Activated T-helper 1 cell treated with anti-CD3 and anti-CD28 coated beads, Interleukin-12 subunit alpha, Interleukin-12 subunit beta, Interleukin-2, Interleukin-4 antibody, amounts not matched to agents 30 ng/mL and 10 ng/mL and 1 ng/mL, durations not matched to agents 14 hours and 24 hours and 36 hours (primary cell): ENCODE measurements at places on chromosomes 2 and 18. TPM values are rescaled to one million over a fixed set of nuclear protein-coding genes. Genes with fewer than 3 reads are reported as not detected.

DNA sequence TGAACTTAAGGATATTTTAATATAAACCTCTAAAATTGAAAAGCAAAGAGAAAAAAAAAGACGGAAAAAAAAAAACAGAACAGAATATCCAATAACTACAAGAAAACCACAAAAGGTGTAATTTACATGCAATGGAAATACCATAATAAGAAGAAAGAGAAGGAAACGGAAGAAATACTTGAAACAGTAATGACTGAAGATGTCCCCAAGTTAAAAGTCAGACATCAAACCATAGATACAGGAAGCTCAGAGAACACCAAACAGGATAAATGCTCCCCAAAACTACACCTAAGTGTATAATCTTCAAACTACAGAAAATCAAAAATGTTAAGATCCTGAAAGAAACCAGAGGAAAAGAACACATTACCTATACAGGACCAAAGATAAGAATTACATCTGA lies 39.2 kb downstream of the FBXO15 start:
- peaks cover 5% of the 10 kb centered on the region for H3K36me3 ChIP-seq
- peak overlapping the region; percentile 37 for H3K27ac ChIP-seq
- DNase-seq = no peak
- H3K4me1 ChIP-seq = peaks cover 16% of the 10 kb centered on the region
- no peak overlapping the region for H3K4me3 ChIP-seq

Gene MC2R
- not detected in 2 replicates for total RNA-seq

DNA sequence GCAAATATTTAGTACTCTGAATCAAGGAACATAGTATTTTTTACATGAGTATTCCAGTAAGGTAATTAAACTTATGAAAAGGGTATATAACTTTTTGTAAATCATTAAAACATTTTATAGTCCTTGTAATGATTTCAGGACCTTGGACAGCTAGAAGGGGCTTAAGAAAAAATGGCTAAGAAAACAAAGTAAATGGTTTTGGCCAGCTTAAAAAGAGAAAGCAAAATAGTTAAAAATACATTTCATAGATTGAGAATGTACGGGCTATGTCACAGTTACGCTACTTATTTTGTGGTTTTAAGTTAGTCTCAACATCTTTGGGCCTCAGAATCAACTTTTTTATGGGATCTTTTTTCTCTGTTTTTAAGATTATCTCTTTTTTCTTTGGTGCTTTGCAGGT lies 26.7 kb downstream of the POLI start:
- no peaks in the 10 kb centered on the region for H3K4me1 ChIP-seq
- H3K4me3 ChIP-seq = no peak overlapping the region
- H3K27ac ChIP-seq = no peak overlapping the region
- DNase-seq = no peak
- H3K36me3 ChIP-seq = peaks cover 17% of the 10 kb centered on the region

DNA sequence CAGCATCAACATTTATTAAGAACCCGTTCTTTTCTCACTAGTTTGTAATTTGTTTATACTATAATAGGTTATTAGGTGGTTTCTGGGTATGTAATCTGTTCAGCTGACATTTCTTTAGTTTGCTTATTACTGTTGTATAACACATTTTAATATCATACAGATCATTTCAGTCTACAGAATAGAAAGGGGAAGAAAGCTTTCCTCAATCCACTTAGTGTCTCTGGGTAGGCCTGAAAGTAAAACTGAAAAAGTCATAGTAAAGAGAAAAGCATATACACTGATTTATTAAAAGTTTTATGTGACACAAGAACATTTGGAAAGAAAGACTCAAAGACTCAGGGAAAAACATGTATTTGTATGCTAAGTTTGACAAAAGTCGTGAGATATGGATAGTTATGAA lies 16.8 kb upstream of the KCNJ3 start:
- no peaks in the 10 kb centered on the region for H3K36me3 ChIP-seq
- peaks cover 2% of the 10 kb centered on the region for H3K27me3 ChIP-seq
- H3K4me1 ChIP-seq = no peaks in the 10 kb centered on the region
- H3K27ac ChIP-seq = no peak overlapping the region
- DNase-seq = no peak

GRCh38 chr2:217835931-217836891 lies 166.6 kb downstream of the TNS1 start:
- no peaks in the 10 kb centered on the region for H3K27me3 ChIP-seq
- no peaks in the 10 kb centered on the region for H3K36me3 ChIP-seq
- H3K27ac ChIP-seq = no peak overlapping the region

DNA sequence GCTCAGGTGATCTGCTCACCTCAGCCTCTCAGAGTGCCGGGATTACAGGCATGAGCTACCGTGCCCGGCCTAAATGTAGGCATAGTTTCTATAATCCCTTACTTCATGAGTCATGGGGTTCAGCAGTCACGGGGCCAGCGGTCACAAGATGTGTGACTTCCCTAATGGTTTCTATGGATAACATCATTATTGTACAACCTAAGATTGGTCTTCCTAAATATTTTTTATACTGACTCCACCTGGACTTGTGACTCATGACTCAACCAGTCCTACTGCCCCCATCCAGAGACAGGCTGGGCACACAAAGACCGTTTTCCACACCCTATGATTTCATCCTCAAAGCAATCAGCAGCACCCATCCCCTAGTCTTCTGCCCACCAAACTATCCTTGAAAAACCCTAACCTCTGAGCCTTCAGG lies 15.9 kb downstream of the FAM210A start:
- no peak overlapping the region for H3K27ac ChIP-seq
- DNase-seq = no peak
- H3K36me3 ChIP-seq = peaks cover 22% of the 10 kb centered on the region
- H3K27me3 ChIP-seq = no peaks in the 10 kb centered on the region
- H3K4me1 ChIP-seq = peaks cover 8% of the 10 kb centered on the region
- no peak overlapping the region for H3K4me3 ChIP-seq

DNA sequence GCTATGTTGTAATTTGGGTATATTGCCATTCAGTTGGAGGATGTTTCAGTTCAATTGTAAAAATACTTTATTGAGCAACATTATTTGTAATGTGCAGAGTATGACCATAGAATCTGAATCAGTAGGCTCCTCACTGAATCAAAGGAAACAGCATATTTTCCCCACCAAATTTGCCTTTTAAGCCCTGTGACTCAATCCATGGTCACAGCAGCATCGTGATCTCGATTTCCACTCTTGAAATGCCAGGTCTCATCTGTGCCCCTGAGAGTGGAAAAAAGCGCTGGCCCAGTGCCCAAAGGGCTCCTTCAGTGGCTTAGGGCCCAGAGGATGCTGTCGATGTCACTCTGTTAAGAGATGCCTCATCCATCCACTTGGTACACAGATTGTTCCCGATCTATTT lies 57.5 kb downstream of the FHOD3 start:
- H3K4me1 ChIP-seq = no peaks in the 10 kb centered on the region
- H3K27ac ChIP-seq = no peak overlapping the region
- no peak overlapping the region for H3K4me3 ChIP-seq
- H3K36me3 ChIP-seq = no peaks in the 10 kb centered on the region
- DNase-seq = no peak

- H3K4me1 ChIP-seq = no peaks in the 10 kb centered on the region
- no peak overlapping the region for H3K27ac ChIP-seq
- no peak overlapping the region for H3K4me3 ChIP-seq
- no peak for DNase-seq
- no peaks in the 10 kb centered on the region for H3K36me3 ChIP-seq
Observed at GRCh38 chr2:20614201-20615067, 36.5 kb downstream of the HS1BP3 start.

- DNase-seq = no peak
- no peak overlapping the region for H3K27ac ChIP-seq
- no peaks in the 10 kb centered on the region for H3K4me1 ChIP-seq
- H3K4me3 ChIP-seq = no peak overlapping the region
Observed at GRCh38 chr18:25121442-25121841, 230.5 kb downstream of the ZNF521 start.

- peak overlapping the region; percentile 95 for H3K27ac ChIP-seq
- peak overlapping the region; percentile 97 for H3K4me3 ChIP-seq
- DNase-seq = no peak
- no peaks in the 10 kb centered on the region for H3K27me3 ChIP-seq
- H3K36me3 ChIP-seq = peaks cover 1% of the 10 kb centered on the region
Observed at GRCh38 chr18:31942291-31942998, 483 bp downstream of the TRAPPC8 start.
